Hypothalamus (tissue), 51 donors: ENCODE measurements at places on chromosomes 12 and 14.
A peak's percentile ranks its signal among the peaks of the same experiment; 100 is the strongest.

GRCh38 chr12:131815131-131815530 lies 13.1 kb upstream of the MMP17 start:
- no peak for DNase-seq

DNA sequence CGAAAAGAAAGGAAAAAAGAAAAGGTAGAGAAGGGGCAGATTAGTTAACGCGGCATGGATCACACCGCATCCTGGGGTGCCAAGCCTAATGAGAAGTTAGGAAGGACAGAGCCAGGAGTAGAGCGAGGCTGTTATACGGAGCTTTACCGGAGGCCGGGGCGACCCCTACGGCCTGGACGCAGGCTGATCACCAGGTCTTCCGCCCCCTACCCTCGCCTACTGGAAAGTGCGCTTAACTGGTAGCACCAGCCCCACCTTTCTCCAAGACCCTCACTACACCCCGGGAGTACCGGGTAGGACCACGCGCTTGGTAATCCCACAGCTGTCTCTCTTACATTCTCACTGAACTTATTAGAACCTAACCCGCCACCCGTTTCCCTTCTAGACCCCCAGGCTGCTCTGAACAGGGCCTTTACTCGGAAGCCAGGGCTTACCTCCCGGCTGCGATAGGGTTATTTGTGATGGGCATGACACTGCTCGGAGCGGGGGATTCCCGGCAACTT lies 33.8 kb downstream of the WBP11 start:
- no peak for DNase-seq

DNA sequence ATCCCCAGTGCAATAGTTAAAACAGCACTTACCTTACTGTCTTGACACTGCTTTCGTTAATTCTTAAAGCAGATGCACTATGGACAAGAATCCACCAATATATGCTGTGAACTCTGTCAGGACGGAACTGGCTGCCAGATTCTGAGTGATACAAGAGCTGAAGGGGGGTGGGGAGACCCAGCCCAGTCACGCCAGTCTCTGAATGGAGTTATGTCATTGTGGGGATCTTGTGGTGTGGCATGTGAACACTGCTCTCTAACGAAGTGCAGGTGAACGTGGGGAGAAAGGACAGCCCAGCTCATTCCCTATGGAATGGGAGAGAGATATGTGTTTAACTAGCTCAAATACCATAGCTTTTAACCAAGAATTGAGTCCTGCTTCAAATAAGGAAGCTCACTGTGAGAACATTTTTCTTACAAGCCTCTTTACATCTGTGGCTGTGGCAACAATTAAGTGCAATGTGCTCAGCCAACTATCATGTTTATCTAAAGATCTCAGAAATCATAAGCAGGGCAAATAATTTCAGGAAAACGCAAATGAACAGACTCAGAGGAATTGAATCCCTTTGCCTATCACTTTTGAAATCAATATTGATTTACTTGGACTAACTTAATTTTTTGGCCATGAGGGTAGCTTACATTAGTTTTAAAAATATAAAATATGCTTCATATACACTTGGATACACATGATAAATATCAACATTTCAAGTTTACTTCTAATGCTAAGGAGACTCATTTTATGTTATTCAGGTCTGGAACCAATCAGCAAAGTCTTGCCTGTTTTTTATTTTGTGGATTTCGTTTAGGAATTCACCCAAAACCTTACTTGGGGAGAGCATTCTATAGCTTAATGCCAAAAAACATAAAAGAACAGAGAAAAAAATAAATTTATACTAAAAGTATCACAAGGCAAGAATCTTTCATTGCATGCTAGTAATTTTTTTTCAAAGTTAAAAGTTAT lies at the start of gene LUM:
Gene LUM (minus strand): TSS at position 129 of the 960 bp plus-strand sequence. CDS start 2,515 bp downstream, outside the sequence.
- no peak for DNase-seq

- peak; percentile 7 for DNase-seq
Observed at GRCh38 chr12:105025890-105026289, 39.8 kb downstream of the NOPCHAP1 start.

GRCh38 chr12:90841336-90841735 lies 113.6 kb downstream of the CCER1 start:
- DNase-seq = no peak

DNA sequence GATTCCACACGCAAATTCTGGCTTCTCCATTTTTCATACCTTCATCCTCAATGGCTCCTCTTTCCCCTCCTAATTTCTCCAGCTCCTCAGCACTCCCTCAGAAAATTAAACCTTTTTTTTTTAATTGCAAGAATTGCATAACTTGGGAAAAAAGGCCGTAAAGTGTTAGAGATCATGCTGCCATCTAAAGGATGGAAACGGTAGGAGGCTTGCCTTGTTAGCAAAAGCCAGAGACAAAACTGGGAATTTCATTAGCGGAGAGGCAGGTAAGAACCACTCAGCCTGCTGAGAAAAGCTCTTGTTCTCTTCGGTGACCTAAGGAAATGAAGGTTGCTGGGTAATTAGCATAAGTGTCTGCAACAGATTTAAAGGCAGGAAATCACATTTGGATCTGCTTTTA lies 204.3 kb downstream of the AEBP2 start:
- DNase-seq = no peak

GRCh38 chr14:96762650-96763049 lies 34.5 kb upstream of the VRK1 start:
- DNase-seq = no peak

GRCh38 chr14:39367387-39367751 lies 64.9 kb downstream of the FBXO33 start:
- no peak for DNase-seq

- DNase-seq = no peak
Observed at GRCh38 chr14:68139431-68140075, 320.0 kb downstream of the RAD51B start.

GRCh38 chr14:23062002-23062401 lies 4.7 kb upstream of the CDH24 start:
- DNase-seq = no peak

DNA sequence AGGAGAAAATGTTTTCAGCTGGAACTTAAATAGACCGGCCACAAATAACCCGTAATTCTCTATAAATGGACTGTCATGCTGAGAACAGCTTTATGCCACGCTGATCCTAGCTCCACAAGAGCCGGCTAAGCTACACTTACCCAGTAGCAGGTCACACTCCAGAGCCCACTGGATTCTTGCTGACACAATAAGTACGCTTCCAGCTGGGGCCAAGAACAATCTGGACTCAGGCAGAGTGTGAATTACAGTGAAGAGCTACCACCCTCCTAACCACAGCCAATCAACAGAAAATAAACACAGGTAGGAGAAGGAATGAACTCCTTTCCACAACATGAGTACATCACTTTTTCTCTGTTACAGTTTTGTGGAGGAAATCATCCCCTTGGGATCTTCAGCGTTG lies 531.3 kb downstream of the GALC start:
- DNase-seq = no peak

GRCh38 chr12:31728289-31728916 lies 418 bp downstream of the AMN1 start:
- peak; percentile 53 for DNase-seq

DNA sequence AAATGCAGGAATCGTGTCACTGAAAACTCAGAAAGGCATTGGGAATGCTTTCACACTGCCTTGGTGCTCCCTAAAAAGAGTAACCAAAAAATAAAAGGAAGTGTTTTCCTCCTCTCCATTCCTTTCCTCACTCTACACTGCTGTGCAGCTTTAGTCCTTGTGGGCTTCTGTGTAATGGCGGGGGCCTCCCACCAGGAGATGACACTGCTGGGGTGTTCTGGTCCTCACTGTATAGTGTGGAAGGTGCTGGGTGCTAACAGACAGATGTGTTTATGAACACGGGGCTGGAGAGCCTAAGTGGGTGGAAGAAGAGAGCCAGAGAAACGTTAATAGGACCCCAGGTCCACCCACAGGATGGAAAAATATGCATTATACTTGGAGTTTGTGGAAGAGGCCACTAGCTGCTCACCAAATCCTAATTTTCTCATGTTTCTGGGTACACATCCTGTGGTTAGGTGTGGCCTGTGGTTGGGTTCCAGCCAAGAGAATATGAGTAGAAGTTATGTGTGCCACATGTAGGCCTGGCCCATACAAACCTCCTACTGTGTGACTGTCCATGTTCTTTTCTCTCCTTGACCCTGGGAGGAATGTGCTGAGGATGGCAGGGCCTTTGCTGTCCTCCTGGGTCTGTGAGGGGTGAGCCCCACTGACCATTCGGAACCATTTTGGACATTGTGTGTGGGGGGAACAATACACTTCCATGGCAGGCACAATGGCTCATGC lies 14.0 kb upstream of the C1S start:
- no peak for DNase-seq

GRCh38 chr12:124477107-124477915 lies 90.1 kb downstream of the NCOR2 start:
- no peak for DNase-seq

- DNase-seq = no peak
Observed at GRCh38 chr14:99317231-99318090, 45.5 kb upstream of the BCL11B start.

GRCh38 chr14:32697704-32698103 lies 241.0 kb upstream of the NPAS3 start:
- DNase-seq = no peak

- DNase-seq = no peak
Observed at GRCh38 chr12:92530706-92531105, 172.1 kb upstream of the PLEKHG7 start.

DNA sequence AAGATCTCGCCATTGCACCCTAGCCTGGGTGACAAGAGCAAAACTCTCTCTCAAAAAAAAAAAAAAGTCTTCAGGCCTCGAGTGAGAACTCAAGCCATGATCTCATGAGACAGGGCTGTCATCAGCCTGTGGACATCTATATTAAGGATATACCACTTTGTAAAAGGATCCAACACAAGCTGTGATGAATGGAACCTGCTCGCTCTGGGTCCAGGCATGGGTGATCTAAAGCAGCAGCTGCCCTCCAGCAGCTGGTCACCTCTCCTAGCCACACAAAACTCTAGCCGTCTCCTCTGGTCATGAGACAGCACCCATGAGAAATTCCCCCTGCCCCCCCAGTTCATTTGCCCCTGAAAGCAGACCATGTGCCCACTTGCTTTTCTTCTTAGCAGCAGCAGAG lies 19.1 kb upstream of the DGLUCY start:
- DNase-seq = no peak

GRCh38 chr12:96425321-96425720 lies 25.1 kb upstream of the CDK17 start:
- DNase-seq = no peak

- no peak for DNase-seq
Observed at GRCh38 chr14:22824711-22825359, 4.9 kb upstream of the MRPL52 start.

DNA sequence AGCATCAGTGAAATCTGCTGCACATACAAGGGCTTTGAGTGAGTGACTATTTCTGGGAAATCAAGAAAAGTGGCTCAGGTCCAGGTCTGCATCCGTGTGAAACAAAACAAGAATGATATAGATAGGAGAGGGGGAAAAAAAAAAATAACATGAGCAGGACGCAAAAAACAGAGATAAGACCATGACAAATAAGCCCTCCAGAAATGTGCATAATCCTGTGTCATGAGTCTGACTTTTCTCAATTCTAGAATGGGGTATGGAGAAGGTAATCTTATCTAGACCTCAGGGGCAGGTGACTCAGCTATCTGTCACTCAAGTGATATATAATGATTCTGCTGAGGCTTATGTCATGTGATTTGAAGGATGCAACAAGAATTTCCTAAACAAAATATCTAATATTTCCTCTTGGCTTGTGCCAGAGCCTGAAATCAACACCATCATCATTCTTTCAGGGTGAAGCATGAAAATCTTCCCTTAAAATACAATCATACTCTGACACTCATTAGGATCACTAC lies 250.0 kb downstream of the PHLDA1 start:
- no peak for DNase-seq

- DNase-seq = no peak
Observed at GRCh38 chr14:55120571-55121495, 8.2 kb upstream of the LGALS3 start.

DNA sequence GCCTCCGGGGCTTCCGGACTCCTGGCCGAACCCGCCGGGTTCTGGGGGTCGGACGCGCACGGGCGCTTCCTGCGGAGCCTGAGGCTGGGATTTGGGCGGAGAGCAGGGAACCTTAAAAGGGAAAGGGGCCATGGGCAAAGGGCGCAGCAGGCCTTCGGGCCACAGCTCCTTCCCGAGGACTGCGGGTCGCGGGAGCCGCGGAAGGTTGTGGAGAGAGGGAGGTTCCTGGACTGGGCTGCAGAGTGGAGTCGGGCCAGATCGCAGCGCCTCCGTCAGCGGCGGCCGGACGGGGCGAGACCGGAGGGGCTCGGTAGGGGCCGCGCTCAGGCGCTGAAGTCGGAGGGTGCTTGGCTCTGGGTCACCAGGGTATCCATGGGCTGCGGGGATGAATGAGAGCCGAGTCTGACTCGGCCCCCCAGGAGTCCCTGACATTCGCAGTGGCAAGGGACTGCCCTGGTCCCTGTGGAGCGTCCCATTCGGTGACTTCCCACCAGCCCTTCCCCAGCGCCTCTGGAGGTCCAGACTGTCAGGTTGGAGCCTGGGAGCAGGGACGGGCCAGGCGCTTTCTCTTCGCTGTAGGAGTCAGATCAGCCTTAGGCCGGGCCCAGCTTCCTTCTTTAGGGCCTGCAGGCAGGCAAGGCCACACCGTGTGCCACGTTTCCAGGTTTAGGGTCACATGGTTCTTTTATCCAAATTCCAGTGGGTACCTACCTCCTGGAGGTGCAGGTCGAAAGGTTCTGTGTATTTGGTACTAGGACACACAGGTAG lies 938 bp upstream of the SLC25A29 start:
- DNase-seq = no peak

GRCh38 chr14:77339407-77339806 lies 18.6 kb downstream of the GSTZ1 start:
- no peak for DNase-seq

- DNase-seq = no peak
Observed at GRCh38 chr14:75650253-75651058, 10.2 kb downstream of the ERG28 start.

DNA sequence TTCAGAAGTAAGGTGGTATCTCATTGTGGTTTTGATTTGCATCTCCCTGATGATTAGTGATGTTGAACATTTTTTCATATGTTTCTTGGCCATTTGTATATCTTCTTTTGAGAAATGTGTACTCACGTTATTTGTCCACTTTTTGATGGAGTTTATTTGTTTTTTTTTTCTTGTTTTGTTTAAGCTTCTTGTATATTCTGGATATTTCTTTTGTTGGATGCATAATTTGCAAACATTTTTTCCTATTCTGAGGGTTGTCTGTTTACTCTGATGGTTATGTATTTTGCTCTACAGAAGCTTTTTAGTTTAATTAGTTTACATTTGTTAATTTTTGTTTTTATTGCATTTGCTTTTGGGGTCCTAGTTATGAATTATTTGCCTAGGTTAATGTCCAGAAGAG lies 927.4 kb upstream of the LRFN5 start:
- no peak for DNase-seq
